Right hindlimb (tissue), 1 donor: ENCODE measurements at places on chromosomes 13 and 19.
A peak's percentile ranks its signal among the peaks of the same experiment; 100 is the strongest.

DNA sequence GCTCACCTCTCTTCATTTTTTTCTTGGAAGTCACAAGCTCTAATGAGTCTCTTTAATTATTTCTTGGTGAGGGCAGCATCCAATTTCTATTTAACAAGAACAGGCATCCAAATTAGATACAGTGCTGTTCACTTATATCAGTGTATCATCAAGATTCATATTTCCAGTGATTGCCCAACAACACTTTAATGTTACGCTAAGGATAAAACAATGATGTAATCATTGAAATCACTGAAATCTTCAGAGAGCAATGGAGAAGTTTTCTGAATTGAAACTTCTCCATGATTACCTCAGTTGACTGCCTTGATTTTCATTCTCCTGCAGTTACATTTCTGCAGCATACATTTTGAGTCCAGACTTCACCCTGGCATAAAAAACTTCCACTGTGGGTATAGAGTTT lies 17.1 kb upstream of the LRCH1 start:
- DNase-seq, result no peak

- DNase-seq, result no peak
Observed at GRCh38 chr19:29671393-29672160, 6.3 kb downstream of the PLEKHF1 start.

DNA sequence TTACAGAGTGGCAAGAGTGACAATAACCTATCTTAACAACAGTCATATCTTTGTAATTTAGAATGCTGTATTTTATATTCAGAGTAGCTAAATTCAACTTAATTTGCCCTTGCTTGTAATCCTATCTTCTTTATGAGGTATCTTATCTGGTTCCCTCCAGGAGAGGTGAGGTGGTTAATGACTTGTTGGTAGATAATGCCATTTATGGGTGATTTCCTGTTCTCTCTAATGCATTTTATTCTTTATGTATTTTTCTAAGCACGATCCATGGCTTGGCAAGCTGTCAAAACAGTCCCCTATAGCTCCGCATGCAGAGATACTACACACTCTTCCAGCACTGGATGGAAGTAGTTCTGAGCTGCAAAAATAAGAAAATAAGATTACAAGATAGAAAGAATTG lies 267.9 kb downstream of the LMO7 start:
- no peak for DNase-seq

- no peak for DNase-seq
Observed at GRCh38 chr19:18230941-18231734, 4.9 kb upstream of the PDE4C start.

GRCh38 chr19:28961772-28962500 lies 251.0 kb downstream of the UQCRFS1 start:
- no peak for DNase-seq

DNA sequence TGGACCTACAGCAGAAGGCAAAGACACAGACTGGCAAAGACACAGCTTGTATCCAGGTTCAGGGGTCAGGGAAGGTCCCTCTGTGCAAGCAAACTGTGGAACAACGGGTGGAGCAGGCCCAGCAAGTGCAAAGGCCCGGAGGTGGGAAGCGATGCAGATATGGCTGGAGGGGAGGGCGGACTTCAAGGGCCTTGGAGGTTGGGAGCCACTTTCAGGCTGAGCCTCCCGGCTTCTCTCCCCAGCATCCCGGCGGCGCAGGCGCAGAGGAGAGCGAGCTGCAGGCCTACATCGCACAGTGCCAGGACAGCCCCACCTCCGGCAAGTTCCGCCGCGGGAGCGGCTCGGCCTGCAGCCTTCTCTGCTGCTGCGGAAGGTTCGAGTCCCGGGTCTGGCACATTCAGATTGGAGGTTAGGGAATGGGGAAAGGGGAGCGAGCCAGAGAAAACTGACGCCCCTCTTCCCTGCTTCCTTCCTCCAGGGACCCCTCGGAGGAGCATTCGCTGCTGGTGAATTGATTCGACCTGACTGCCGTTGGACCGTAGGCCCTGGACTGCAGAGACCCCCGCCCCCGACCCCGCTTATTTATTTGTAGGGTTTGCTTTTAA lies 2.1 kb upstream of the PNPLA6 start:
- DNase-seq, result peak; percentile 79

GRCh38 chr13:81800433-81800832 lies 1459.5 kb upstream of the SPRY2 start:
- DNase-seq, result no peak

- no peak for DNase-seq
Observed at GRCh38 chr13:20801707-20802106, 27.9 kb upstream of the EEF1AKMT1 start.

DNA sequence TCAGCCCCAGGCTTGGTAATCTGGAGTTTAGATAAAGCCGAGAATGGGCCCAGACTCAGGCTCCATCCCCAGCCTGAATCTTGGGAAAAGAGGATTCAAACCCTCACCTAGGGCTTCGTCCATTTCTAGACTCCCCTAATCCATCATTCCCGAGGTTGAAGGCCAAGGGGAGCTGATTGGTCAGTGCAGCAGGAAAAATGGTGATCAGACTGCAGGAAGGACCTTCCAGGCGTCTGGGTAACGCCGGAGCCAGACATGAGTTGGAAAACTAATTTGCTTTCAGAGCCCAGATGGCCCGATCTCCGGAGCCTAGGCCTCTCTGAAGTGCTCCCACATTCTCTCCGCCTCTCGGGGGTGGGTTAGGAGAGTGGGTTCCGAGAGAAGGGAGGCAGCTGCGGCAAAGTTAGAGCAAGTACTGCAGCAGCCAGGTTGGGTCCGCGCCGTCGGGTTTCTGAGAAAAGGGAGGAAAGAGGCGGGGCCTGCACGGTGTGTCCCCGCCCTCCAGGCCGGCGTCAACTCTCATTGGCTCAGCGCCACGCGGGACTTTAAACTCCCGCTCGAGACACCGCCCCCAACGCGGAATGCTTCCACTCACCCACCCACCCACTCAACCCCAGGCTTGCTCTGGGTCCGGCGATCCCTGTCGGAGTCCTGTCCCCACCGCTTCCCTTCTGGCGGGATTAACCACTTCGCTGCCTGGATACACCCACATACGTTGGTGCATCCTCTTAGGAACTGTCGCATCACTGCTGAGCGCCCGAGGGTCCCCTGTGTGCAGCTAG lies 788 bp upstream of the RTBDN start:
- DNase-seq, result no peak

- no peak for DNase-seq
Observed at GRCh38 chr13:50783066-50783465, 60.4 kb downstream of the DLEU7 start.

GRCh38 chr19:34171539-34171876 lies 796 bp upstream of the LSM14A start:
- no peak for DNase-seq

GRCh38 chr19:2423915-2424685 lies 3.3 kb downstream of the TIMM13 start:
- no peak for DNase-seq

GRCh38 chr13:113618455-113618854 lies 33.9 kb downstream of the TFDP1 start:
- no peak for DNase-seq

DNA sequence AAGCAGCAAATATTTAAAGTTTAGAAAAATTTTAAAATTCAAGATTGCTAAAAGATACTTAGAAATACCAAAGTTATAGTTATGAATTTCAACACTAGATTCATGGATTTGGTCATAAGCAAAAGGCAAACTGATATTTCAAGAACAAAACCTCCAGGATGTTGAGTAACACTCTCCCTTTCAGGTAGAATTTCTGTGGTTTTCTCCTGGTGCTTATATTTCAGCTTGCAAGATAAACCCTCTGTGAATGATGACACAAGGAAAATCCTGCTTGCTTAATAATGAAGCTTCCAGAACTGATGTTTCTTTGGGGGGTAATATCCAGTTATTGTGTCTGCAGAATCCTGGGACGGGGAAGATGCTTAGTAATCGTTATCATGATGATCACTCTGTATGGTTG lies 320.3 kb upstream of the EDNRB start:
- DNase-seq, result no peak

- peak; percentile 13 for DNase-seq
Observed at GRCh38 chr19:29384656-29385055, 141.1 kb upstream of the VSTM2B start.

DNA sequence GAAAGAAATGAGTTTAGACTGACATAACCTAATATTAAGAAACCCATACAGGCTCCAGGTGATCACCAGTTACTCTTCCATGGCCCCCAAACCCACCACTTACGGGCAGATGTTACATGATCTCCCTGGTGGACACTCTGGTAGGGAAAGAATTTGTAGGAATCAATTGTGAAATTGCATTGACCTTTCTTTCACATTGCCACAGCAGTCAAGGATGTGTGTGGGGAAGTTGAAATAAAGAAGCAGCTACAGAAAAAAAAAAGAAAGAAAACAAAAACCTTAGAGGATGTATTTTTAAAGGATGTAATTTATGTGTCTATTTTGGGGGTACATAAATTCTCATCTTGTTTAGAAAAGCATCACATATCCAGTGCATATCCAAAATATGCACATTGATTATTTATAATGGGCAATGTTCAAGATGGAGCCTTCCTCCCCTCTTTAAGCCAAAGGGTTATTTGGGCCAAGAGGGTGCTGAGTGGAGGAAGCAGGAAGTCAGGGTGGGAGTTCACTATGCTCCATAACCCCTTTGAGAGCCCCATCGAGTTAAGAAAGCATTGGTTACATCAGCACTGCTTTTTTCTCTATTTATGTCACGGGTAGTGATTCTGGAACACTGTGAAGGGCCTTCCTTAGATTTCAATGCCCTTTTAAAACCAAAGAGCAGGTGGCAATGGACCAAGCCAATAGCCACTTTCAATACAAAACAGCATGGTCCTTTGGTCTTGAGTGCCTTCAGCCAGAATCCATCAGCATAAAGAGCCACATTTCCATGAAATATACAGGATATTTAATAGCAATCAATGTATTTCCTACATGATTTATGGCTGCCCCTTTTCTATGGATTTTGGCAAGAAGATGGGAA lies 169.6 kb downstream of the LACC1 start:
- no peak for DNase-seq

- no peak for DNase-seq
Observed at GRCh38 chr13:65339241-65339640, 1890.9 kb downstream of the PCDH9 start.

GRCh38 chr19:27796073-27796472 lies 1416.9 kb downstream of the UQCRFS1 start:
- DNase-seq, result no peak

DNA sequence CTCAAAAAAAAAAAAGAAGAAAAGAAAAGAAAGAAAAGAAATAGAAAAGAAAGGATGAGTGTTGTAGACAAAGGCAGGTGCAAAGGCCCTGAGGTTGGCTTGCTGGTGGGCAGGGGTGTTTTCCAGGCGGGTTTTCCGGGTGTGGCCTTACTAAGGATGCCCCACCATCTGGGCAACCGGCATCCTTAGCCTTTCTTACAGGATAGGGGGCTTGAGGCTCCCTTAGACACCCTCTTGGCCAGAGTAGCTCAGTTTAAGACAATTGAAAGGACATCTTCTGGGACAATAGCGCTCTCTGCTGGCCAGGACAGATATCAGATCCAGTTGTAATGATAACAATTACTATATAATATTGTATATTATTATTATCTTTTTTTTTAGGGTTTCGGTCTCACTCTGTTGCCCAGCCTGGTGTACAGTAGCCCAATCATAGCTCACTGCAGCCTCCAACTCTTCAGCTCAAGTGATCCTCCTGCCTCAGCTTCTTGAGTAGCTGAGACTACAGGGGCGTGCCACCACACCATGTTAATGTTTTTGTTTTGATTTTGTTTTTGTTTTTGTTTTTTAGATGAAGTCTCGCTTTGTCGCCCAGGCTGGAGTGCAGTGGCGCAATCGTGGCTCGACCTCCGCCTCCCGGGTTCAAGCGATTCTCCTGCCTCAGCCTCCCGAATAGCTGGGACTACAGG lies 1.4 kb upstream of the QTRT1 start:
- no peak for DNase-seq

GRCh38 chr19:48152551-48152950 lies 17.6 kb downstream of the LIG1 start:
- DNase-seq, result peak; percentile 67

- no peak for DNase-seq
Observed at GRCh38 chr13:110151462-110151861, 155.5 kb downstream of the COL4A1 start.

DNA sequence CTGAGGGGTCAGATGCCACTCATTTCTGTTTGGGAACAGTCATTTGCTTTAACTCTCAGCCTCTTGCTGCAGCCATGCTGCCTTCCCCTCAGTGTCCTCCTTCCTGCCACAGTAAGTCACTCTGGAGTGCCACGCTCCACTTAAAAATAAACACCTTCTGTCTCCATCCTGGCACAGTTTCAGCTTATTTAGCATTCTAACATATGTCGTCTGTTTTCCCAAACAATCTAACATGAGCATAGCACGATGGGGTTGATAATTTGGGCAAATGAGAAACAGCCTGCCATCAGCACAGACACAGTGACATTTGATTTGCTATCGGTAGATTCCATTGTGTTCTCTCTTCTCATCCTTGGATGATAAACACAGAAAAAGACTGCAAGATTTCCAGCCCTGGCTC lies 768.6 kb downstream of the UQCRFS1 start:
- DNase-seq, result no peak

GRCh38 chr19:2507109-2507508 lies 31.2 kb downstream of the GADD45B start:
- DNase-seq, result no peak

- DNase-seq, result no peak
Observed at GRCh38 chr19:54305141-54305540, 7.8 kb downstream of the LILRA5 start.

DNA sequence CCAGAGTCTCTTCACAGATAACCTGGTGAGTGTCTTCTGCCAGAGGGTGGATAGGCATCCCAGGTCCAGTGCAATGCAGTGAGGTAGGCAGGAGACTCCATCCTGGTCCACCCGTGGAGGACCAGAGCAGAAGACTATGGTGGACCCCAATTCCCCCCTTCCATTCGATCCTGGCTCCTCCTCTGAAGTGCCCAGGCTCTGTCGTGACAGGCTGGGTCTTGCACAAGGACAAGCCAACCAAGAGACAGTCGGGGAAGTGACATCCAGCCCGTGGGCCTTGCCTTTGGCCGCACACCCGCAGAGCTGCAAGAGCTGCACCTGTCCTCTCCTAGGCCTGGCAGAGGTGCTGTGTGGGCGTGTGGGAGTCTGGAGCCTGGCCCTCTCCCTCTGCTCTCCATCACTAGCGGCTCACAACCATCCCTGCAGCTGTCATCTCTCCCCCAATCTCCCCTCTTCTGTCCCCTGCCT lies 3.1 kb downstream of the ZNF784 start:
- no peak for DNase-seq

GRCh38 chr19:44566984-44567383 lies 37.5 kb upstream of the CEACAM20 start:
- DNase-seq, result no peak

DNA sequence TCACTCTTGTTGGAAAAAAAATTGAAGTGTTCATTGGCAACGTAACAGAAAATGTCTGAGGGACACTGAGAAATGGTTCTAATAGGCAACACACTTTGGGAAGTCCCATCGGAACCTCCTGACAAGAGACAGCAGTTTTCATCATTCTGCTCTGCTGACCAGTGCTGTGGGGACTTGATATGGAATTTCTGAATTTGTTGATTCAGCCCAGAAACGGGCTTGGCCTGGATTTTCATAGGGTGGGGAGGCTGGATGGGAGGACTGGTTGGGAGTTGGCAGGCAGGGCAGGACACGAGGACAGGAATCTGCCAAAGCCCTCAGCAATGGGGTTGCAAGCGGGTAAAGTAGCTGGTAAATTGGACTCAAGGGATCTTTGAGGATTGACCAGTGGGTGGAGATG lies 96.5 kb downstream of the DCT start:
- no peak for DNase-seq

- peak; percentile 38 for DNase-seq
Observed at GRCh38 chr19:19535311-19536191, 2.5 kb upstream of the CILP2 start.
